ENCODE measurements at places on chromosomes 2 and 18.

DNA sequence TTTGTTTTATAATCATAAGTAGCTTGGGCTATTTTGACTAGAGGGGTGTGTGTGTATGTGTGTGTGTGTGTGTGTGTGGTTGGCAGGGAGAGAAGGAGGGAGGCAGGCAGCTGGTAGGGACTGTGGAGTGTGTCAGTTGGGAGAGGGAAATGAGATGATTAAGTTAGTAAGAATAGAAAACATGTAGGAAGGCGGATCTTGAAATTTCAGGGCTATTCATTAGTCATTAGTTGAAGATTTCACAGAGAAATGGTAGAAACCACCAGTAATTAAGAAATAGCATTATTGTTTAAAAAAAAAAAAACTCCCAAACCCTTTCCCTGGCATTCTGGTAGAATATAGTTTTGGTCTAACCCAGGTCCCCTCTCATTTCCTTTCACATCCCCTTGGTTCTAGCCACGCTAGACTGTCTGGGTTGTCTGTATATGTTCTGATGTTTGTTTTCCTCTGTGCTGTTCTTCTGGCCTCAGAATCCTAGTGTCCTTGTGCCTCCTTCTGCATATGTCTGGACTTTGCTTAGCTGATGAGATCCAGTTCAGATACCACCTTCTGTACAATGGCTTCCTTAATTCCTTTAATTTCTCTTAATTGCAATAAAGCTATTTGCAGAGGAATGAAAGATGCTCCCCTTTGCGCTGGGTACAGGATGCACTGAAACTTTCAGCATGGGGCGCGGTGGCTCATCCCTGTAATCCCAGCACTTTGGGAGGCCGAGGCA is 161.6 kb downstream of the NEDD4L start:
- no peak for DNase-seq

DNA sequence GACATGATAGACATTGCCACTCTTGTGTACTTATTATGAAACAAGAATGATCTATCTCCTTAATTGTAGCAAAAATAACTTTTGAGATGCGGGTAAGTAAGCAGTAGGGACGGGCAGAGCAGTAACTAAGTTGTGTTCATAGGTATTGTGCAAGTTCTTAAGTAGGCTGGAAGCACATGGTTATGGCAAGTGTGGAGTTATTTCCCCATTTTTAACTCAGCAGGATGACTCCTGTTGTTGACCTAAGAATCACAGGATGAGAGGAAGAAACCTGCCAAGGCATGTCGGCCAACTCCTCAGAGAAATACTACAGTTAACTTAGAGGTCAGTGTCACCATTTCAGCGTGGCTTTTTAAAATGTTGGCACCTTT is 51.1 kb upstream of the FN1 start:
- DNase-seq: no peak

DNA sequence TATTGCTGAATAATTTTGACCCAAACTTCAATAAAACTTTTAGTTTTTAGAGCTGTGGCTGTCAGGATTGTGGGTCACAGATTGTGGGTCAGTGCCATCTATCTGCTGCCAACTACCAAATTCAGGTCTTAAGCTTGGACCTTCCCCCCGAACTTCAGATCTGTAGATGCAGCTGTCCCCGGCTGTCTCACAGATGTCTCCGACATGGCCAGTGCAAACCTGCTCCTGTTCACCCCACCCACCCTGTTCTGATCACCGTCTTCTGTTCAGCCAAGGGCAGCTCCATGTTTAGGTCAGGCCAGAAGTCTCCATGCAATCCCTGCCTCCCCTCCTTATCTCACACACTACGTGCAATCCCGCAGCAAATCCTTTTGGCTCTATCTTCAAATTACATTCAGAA is 175.0 kb downstream of the PRKCE start:
- DNase-seq: no peak

- DNase-seq: peak; percentile 36
Measured at GRCh38 chr2:181106789-181107627, 126.6 kb downstream of the UBE2E3 start.

- no peak for DNase-seq
Measured at GRCh38 chr2:215697496-215697895, 261.6 kb upstream of the FN1 start.

DNA sequence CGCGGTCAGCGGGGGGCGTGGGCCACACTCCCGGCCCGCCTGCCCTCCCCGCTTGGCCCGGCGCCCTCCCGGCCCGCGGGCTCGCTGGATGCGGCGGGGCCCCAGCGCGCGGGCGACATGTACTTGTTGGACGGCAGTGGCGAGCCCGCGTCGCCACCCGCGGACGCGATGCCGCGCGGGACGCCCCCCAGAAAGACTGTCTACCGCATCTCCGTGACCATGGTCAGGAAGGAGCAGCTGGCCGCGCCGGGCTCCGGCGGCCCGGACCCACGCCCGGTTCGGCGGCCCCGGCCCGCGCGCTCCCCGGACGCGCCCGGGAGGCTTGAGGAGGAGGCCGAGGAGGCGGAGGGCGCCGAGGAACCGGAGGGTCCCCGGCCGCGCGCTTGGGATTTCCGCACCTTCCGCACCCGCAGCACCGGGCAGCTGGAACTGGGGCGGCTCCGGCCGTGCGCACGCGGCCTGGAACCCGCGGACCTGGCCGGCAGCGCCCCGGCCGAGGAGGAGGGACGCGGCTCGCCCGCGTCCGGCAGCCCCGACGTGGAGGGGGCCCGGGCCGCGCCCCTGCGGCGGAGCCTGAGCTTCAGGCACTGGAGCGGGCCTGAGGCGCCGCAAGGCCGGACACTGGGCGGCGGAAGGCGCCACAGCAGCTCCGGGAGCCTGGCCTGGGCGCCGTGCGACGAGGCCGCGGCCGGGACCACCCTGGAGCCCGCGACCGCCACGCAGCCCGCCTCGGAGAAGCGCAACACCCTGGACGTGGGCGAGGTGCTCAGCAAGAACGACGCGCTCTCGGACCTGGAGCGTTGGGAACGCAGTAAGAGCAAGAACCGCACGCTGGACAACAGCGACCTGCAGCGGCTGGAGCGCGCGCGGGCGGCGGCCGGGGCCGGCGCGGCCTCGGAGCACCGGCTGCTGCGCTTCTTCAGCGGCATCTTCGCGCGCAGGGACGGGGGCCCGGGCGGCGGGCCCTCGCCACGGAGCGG is 176.4 kb downstream of the AGAP1 start:
- DNase-seq: peak; percentile 19

DNA sequence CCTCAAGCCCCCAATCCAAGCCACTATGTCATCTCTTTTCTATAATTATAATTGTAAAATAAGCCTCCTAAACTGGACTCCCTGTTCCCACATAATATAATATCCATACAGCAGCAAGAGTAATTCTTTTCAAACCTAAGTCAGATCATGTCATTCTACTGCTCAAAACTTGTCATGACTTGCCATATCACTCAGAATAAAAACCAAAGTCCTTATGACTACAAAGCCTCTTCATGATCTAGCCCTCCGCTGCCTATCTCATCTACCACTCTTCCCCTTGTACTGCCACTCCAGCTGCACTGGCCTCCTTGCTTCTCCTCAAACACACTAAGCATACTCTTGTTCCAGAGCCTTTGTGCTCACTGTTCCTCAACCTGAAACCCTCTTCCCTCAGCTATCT is 69.9 kb downstream of the MEMO1 start:
- DNase-seq: no peak

- DNase-seq: no peak
Measured at GRCh38 chr2:16650287-16651249, 15.1 kb downstream of the CYRIA start.

GRCh38 chr2:212968284-212969081 is 182.9 kb downstream of the IKZF2 start:
- DNase-seq: no peak

Measured in SW 1271 (cell line).